CD4-positive, alpha-beta T cell treated with Interleukin-21 for 1 hour (primary cell): ENCODE measurements at places on chromosomes 2 and 18.
A peak's percentile ranks its signal among the peaks of the same experiment; 100 is the strongest.

- DNase-seq = peak; percentile 40
These were observed 35.8 kb downstream of the CIB4 start for GRCh38 chr2:26605195-26605998.

GRCh38 chr2:20448246-20448976 lies 1.5 kb downstream of the RHOB start:
- no peak for DNase-seq

DNA sequence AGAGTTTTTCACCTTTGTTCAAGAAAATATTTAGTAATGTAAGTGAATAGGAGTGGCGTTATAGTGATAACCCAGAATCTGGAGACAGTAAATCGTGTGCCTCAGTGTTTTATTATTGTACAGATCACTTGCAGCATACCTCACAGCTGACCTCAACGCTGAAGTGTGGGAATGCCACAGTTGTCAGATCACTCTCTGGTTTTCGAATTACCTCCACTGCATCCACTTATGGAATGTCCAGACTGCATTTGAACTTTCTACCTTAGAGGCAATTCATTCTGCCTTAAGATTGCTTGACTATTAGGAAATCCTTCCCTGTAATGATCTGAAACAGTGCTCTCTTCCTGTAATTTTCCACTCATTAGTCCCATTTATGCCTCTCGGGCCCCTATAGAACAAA lies 164.5 kb upstream of the ALPP start:
- DNase-seq = no peak

GRCh38 chr2:178202927-178203326 lies 8.6 kb downstream of the OSBPL6 start:
- no peak for DNase-seq

DNA sequence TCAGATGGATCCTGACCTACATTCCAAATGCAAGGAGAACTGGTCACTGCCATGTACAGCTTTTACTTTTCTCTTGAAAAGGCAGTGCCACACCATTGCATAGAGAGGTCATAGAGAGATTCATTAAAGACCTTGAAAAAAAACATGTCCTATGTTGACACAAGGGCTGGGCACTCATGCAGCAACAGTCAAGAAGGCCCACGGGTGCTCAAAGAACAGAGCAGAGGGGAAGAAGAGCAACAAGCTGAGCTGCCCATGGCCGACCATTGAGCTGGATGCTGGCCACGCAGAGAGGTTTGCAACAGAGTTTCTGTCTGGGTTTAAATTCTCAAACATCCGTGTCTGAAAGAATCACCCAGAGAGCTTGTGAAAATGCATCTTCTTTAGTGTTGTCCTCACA lies 99.1 kb downstream of the ADD2 start:
- DNase-seq = no peak

- no peak for DNase-seq
These were observed 25.4 kb upstream of the CHN1 start for GRCh38 chr2:175030380-175031271.

DNA sequence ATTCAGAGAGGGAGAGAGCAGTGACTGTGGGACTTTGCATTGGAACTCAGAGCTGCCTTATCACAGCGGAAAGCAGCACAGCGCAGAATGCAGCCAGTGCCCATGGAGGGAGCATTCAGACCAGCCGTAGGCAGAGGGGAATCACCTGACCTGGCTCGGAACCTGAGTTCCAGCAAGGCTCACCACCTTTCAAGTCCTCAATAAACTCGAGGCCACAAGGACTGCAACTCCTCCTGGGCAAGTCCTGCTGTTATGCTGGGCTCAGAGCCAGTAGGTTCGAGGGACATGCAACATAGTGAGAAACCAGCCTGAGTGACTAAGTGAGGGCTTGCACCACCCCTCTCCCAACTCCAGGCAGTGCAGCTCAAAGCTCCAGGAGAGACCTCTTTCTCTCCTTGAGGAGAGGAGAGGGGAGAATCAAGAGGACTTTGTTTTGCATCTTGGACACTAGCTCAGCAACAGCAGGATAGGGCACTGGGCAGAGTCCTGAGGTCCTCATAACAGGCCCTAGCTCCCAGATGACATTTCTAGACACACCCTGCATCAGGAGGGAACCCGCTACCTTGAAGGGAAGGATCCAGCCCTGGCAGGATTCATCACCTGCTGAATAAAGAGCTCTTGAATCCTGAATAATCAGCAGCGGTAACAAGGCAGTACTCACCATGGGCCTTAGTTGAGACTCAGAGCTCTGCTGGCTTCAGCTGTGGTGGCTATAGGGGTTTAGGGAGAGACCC lies 136.8 kb upstream of the OTOS start:
- no peak for DNase-seq

DNA sequence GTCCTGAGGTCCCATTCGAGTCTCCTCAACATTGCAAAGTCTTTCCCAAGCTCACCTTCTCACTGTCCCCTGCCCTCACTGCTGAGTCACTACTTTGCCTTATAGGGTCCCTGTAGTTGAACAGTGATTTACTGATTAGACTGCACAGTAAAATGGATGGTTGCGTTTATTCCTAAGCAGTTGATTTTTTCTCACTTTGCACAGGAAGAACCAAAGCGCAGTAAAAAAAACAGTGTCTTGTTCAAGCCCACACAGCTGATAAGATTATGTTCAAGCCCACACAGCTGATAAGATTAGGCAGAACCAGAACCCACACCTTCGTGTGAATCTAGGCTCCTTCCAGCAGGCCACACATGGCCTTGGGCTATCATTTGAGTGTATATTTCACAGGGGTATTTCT lies 215.3 kb upstream of the COPS8 start:
- DNase-seq = no peak

- no peak for DNase-seq
These were observed 48.0 kb downstream of the LOXHD1 start for GRCh38 chr18:46609048-46609447.

DNA sequence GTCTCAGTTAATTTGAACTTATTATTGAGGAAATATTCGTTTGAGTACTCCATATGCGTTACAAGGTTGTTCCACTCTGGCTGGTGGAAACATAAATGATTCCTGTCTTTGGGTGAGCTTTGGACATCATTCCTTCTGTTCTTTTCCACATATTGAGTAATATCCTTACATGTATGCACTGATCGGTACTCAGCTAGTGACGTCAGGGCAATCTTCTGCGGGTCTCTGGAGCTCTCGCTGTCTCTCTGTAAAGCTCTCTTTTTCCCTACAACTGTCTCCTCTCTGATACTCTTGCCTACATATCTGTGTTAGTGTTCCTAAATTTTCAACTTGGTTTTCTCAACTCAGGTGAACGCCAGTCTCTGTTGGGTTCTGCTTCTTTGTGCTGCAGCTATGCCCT lies 23.4 kb upstream of the IL36G start:
- DNase-seq = no peak

DNA sequence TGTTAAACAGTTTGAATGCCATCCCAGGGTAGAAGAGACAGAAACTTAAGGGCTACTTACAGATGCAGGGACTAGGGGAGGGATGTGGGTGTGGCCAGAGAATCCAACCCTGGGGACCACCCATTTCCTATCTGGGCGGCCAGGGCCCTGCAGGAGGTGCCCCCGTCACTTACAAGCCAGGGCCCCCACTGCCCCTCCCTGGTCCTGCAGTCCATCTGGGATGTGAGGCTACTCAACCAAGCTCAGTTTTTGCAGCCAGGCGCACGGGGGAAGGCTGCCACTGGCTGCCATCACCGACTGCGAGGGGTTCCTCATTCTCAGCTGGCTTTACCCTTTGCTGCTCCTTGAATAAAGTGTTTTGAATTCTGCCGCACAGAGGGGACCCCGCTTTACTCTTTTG lies 42.1 kb downstream of the RRM2 start:
- DNase-seq = no peak

DNA sequence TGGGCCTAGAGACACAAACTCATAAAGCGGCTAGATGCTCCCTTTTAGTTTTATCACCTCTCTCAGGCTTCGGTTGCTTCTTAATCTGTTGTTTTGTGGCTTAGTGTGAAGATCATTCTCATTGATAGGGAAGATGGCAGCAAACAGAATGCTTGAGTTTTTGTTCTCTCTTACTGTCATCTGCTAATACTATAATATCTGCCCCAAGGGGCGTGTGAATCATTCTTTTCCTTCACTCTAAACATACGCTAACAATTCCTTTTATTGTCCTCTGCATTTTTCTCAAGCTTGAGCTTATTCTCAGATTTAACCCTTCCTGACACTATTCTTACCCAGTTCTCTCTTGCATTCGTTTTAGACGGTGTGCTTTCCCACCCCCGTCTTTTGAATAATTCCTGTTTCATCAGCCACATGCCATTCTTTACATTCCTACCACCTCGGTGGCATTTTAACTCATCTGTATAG lies 323.9 kb upstream of the NRP2 start:
- no peak for DNase-seq

GRCh38 chr2:60520917-60521539 lies 32.4 kb downstream of the BCL11A start:
- DNase-seq = no peak

DNA sequence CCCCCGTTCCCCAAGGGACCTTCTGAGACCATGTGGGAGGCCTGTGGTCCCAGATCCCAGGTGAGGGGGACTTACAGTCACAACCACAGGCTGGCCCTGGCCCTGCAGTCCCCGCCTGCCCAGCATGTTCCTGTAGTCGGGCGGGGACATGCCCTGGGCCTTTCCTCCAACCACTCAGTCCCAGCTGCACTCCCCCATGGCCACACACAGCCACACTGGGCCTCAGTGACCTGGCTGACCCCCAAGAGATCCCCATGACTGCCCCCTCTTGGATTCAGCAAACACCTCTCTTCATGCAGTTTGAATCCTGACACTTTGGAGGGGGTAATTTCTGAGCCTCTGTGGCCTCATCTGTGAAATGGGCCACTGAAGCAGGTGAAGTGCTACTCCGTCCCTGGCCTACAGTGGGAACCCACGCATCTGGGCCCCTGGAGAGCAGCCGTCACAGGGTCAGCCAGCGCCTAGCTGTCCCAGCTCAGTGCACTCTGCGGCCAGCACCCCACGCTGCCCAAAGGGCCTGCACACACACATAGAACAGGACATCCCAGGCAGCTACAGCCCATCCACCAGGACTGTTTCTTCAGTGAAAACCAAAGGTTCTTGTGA lies 12.7 kb upstream of the ARHGEF4 start:
- no peak for DNase-seq

DNA sequence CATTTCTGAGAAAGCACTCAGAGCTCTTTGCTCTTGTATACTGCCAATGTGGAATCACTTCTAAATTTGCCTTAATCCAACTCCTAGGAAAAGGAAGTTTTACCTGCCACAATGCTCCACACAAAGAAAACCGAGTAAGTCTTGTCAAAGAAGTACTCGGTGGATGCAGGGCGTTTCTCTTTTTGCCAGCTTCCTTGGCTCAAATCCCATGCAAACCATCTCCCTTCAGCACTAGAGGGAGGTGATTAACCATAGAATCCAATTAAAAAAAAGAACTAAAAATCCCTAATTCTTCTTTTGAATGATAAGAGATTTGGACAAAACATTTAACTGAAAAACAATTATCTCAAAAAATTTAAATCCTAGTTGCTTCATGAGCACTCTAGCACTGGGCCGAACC lies 129.0 kb downstream of the RPRM start:
- DNase-seq = no peak

- DNase-seq = no peak
These were observed 344 bp upstream of the MRPL33 start for GRCh38 chr2:27771202-27771547.

DNA sequence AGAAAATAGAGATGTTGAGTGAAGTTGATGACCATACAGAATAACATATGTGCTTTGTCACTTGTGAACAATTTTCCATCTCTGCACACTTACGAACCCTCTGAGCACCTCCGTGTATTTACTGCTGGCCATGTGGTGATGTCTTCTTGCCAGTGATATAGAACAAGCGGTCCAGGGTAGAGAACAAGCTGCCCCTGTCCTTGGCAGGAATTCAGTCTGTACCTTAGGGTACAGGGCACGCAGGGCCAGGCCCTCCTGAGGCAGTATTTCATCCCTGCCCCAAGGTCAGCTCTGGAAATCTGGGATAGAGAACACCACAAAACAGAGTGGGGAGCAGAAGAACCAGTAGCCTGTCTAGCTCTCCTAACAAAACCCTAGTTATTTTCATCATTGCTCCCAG lies 44.6 kb downstream of the CDCA7 start:
- DNase-seq = no peak

- no peak for DNase-seq
These were observed 559.3 kb upstream of the ID2 start for GRCh38 chr2:8122520-8122919.

DNA sequence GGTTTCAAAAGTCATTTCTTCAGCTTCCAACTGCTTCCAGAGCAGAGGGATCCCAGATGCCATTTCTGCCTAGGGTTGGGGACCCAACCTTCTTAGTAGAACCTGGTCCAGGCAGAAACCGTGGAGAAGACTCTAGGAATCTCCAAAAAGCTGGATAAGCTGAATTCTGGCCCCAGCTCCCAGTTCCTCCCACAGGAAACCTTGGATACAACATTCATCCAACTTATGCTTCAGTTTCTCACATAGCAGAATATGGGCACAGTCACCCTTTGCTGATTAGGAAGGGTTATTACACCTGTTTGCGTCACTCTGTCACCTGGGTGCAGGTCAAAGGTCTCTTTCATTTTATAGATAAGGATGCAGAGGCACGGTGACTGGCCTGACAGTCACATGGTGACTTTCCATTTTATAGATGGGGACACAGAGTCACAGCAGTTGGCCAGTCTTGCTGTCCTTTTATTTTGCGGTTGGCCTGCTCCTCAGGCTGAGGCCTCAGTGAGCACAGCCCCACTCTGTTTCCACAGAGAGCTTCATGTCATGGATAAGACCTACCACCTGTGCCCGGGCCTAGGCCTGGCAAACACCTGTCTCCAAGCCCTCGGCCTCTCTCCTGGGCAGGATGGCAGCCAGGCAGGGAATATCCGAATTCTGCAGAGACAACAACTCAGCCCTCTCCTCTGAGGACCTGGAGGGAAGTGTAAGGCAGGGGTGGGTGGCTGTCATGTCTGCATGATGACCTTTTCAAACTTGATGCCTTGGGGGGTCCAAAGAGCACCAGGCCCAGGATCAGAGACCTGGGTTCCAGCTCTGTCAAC lies 148.8 kb downstream of the SMAD7 start:
- no peak for DNase-seq

DNA sequence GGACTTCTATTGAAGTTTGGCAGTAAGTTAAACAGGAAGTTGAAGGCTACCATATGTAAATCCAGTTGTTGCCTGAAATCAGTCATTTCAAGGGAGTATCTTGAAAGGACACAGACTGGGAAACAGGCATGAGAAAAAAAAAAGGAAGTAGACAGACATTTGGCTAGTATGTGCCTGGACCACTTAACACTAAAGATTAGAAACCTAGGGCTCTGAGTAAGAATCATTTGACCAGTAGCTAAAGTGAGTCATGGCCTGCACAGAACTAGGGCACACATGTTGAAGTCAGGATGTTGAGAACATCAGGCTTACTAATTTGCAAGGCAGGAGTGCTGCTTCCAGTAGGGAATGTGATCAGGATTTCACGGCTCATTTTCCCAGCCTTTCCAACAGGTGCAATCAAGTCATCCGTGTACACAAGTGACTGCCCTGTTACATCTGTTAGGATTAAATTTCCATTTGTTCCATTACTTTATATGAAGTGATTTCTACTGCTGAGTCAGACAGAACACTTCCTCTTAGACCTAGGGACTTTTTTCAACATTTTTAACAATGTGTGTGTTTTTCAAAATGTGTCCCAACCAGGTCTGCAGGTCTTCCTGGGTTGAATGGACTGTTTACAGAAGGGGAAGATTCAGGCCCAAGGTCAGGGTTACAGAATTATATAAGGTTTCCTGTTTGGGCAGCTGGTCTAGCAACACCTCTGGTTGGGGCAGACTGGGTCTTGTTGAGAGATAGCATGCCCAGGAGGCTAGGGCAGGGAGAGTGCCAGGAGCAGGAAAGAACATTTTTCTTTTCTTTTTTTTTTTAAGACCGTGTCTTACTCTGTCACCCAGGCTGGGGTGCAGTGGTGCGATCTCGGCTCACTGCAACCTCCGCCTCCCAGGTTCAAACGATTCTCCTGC lies 145.6 kb downstream of the TGIF1 start:
- peak; percentile 56 for DNase-seq
